Large intestine (tissue), 12 donors: ENCODE measurements at places on chromosomes 16 and 17. TPM values are rescaled to one million over a fixed set of nuclear protein-coding genes. Genes with fewer than 3 reads are reported as not detected.

DNA sequence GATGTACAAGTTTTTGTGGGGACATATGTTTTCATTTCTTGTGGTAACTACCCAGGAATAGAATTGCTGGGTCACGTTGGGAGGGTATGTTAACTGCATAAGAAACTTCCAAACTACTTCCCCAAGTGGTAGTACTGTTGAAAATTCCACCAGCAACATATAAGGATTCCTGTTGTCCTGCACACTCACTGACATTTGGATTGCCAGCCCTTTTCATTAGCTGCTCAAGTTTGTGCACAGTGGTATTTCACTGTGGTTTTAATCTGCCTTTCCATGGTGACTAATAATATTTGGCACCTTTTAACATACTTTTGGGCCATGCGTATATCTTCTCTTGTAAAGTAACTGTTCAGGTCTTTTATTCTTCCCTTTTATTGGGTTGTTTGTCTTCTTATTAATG is 103.3 kb downstream of the GNAO1 start:
- DNase-seq: no peak

DNA sequence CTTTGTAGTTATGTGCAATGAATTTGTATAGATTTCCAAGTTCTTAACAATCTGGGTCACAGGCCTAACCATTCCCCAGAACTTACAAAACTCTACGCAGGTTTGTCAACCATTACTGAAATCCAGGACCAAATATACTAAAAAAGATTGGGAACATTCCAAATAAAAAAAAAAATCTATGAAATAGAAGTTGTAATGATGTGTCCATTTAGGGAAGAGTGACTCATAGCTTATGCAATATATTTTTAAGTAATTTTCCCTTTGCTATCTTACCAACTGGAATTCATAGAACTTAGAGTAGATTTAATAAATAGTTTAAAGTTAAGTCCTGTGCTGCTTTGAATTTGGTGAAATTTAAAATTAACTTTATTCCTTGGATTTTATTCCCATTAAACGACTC is 393.2 kb downstream of the PMP22 start:
- DNase-seq: no peak

- no peak for DNase-seq
These were observed 257.7 kb upstream of the FOXF1 start for GRCh38 chr16:86252596-86252995.

DNA sequence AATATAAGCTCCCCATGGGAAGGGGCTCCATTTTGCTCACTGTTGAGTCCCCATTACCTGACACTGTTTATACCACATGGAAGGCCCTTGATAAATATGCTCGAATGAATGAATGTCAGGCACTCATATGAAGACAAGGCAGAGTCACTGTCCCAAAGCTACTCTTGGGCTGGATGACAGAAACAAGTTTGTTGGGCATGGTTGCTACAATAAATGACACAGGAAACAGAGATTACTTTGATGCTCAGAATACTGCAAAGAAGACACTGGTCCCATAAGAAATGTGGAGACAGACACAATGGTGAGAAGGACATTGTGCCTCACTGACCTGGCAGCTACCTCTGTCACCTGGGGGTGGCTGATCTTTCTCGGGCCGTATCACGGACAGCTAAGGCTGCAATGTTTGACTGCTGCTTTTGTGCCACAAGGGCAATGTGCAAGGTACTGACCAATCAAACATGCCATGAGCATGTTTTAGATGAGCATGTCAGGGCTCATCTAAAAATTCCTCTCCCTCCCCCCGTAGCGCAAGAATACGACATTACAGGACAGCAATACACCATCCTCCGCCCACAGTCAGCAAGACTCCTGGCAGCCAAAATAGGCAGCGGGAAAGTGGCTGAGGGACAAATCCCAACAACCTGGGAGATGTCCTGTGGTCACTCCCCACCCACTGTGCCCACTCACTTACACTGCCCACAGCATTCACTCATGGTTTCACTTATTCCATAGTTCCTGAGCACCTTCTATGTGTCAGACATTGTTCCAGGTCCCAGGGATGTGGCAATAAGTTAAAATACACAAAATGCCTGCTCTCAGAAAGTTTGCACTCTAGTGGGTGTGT is 5.0 kb downstream of the PIK3R6 start:
- no peak for DNase-seq

GRCh38 chr16:72299684-72300243 is 127.8 kb upstream of the PMFBP1 start:
- peak; percentile 46 for DNase-seq

Gene MMP2
- 87.5 TPM for polyA plus RNA-seq

GRCh38 chr16:8919089-8919933 is 37.2 kb downstream of the LITAFD start:
- no peak for DNase-seq

Gene DNAI2
- polyA plus RNA-seq: 0.07 TPM

DNA sequence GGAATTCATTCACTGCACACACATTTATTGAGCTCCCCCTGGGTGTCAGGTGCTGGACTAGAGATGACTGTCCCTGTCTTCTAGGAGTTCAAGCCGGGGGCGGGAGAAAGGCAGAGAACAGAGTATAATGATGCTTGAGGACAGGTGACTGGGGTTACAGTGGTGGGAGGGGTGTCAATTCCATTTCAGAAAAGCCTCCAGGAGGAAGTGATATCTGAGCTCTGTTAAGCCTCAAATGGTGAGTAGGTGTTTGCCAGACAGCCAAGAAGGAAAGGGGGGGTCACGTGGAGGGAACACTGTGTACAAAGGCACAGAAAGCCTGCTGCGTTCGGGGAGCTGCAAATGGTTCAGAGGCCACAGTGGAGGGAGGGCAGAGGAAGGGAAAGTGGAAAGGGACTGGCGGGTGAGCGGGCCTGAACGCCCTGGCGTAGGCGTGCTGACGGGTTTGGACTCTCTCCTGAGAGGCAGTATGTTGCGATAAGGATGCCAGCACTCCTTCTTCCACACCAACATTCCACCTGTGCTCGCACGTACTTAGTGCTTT is 9.7 kb upstream of the NXPH3 start:
- DNase-seq: peak; percentile 54

DNA sequence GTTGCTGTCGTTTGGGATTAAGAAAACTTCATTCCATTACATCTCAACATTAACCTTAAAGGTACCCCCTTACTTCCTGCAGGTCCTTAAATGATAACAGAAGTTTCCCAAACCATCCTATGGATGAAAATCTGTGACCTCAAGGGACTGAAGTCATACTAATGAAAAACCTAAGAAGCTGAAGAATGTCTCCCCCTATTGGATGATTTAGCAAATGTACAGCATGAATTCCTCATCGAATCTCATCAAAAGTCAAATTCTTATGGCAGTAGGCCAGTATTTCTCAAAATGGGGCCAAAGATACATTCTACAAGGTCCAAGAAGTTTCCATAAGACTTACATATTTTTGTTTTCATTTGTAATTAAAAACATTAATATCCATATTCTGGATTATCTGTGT is 13.5 kb downstream of the SCO1 start:
- no peak for DNase-seq

DNA sequence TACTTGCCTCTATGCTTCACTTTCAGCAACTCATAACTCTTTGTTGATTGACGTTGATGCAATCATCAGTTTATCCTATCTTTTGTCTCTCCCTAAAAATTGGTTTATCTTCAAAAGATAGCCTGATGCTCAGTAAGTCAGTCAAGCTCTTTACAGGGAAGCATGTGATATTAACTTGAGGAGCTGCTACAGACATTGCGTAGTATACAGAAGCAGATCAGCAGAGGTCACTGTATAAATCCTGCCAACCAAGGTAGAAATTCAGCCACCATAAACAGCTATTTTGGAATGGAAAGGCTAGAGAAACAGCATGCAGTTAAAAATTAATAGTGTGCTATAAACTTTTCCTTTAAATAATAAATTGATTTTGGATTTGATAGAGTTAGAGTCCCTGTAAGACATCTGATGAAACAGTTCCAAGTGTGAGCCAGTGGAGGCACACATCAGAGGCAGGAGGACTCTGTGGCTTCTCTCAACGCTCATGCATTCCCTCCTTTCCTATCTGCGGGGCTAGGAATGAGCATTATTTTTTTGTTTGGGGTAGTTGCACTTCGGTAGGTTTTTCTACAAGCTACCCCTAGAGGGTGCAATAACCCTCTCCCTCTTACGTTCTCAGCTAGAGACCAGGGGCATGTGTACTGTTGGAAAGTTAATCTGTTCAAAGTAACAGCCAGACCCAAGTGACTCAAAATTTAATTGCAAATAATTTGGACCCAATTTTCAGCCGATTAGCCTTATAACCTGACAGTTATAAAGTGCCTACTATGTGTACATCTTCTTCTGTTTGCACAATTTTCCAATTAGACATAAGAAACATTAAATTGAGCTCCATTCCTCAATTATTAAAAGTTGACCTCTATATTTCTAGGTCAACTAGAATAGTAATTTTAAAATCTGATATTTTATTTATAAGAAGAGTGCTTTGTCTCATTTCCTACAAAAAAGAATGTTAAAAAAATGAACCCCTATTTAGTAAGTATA is 647.7 kb upstream of the SOX9 start:
- DNase-seq: peak; percentile 29

GRCh38 chr17:11140043-11140442 is 101.0 kb upstream of the SHISA6 start:
- DNase-seq: no peak

DNA sequence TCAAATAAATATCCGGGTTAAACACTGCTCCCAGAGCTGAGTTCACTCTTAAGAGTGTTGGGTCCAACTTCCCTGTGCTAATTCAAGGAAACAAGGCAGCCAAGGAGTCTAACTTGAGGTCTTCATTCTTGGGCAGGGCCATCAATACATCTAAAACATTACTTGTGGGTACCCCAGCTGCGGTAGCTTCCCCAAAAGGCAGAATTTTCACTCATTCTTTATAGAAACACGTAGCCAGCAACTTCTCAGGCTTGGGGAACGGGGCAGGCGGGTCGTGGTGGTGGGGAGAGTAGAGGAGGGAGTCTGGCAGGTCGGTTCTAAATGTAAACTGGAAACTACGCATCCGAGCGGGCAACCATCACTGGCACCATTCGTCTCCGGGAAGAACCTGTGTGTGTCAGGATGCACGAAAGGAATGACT is 666 bp upstream of the METTL9 start:
- peak; percentile 31 for DNase-seq

Gene TOP2A
- polyA plus RNA-seq: 68.4 TPM

Gene TEFM
- 25.5 TPM for polyA plus RNA-seq

DNA sequence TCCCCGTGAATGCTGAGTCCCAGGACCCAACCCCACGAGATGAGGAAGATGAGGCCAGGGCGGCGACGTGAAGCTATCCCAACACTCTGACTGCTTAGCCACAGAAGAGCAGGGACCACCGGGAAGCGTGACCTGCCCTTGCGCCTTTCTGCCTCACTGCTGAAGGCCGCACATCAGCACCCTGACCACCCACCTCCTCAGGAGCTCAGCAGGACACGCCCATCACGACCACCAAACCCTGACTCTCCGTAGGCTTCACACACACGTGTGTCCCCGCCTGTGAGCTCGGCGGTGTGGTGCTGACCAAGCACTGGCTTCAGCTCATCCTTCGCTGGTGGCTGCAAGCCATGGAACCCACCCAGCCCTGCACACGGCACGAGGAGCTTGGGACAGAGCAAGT is 97.8 kb downstream of the ZNF778 start:
- no peak for DNase-seq

Gene BIRC5
- polyA plus RNA-seq: 13.8 TPM

DNA sequence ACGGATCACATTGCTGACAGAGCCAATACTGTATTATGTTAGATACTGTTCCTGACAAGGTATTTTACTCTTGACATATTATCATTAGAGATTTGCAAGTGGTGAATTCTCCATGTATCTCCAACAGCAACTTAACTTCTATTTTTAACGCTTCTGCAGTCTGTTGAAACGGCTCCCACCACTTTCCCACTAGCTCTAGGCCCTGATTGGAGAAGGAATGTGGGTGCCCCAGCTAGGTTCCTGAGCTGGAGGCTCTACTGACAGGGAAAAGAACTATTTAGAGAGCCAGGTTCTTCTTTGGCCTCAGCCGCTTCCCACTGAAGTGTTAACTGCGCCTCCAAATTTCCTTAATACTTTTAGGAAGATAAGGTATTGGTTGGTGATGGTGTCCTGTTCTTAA is 191.8 kb downstream of the RBFOX1 start:
- no peak for DNase-seq

DNA sequence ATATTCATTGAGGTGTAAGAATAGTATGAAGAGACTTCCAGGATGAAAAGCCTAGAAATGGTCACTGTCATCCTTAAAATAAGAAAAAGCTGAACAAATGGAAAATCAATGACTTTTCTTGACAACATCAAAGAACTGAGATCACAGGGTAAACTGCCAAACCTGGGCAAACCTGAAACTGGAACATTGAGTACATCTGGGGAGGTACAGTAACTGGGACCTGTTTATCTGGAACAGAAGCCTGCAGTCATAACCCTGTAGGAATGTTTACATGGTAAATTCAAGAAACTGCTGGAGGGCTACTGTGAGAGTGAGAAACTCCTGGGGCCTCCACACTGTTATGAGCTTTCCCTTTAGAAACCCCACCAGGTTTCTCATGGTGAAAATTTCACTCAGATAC is 130.1 kb upstream of the PIRT start:
- DNase-seq: no peak

DNA sequence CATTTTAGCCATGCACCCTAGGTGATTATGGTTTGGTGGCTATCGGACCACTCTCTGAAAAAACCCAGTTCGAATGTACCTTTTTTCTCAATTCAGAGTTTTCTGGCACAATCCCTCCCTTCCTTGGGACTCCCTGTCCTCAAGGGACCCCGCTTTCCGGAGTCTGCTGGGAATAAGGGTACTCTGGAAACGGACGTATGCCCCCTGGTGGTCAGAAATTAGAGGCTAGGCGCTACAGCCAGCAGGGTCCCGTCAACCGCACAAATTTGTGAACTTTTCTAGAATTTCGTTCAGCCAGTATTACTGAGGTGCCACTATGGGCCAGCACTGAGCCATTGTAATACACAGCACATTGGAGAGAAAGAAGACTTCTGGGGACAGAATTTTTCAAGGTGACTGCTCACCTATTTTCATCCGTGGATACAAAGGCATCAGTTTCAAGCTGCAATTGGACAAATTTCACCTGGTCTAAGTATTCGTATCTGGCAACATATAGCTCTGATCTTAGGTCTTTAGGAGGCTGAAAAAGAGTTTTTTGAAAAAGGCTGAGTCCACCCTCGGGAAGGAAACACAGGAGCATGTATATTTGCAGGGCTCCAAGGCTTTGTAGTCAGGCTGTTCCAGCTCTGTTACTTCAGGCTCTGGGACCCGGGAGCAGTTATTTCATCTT is 27.1 kb upstream of the CRYBA1 start:
- peak; percentile 50 for DNase-seq

DNA sequence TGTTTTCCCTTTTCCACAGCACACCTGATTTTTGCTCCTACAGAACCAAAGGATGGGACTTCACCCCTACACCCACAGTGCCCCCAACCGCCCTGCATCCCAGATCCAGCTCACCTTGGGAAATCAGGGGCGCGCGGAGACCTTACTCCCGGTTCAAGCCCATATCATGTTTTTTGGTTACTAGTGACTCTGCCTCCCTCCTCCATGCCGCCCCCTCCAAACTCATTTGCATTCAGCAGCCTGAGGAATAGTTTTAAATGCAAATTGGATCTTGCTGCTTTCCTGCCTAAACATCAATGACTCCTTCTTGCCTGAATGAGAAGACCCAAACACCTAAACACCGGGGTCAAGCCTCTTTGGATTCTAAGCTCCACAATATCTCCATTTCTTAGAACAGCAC is 331.8 kb downstream of the TMEM114 start:
- DNase-seq: no peak

Gene AANAT
- polyA plus RNA-seq: 0.13 TPM

GRCh38 chr16:10631886-10632285 is 51.5 kb upstream of the EMP2 start:
- DNase-seq: no peak
